ENCODE measurements at places on chromosomes 16 and 17.

GRCh38 chr16:11950388-11950787 lies 8.5 kb upstream of the NPIPB2 start:
- no peak for DNase-seq

DNA sequence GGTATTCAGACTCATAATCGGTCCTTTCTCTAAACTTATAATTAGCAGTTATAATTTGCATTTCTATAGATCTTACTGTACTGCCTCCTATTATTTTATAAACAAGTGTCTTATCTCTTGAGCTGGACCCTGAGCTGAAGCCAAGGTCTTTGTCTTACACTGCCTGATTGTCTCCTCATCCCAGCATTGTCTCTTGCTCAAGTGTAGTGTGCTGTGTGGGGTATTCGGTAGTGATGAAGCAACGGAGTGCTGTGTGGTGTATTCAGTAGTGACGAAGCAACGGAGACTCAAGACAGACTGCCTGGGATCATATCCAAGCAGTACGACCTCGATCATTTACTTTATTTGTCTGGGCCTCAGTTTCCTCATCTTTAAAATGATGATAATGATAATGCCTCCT lies 69.3 kb downstream of the COX10 start:
- no peak for DNase-seq

DNA sequence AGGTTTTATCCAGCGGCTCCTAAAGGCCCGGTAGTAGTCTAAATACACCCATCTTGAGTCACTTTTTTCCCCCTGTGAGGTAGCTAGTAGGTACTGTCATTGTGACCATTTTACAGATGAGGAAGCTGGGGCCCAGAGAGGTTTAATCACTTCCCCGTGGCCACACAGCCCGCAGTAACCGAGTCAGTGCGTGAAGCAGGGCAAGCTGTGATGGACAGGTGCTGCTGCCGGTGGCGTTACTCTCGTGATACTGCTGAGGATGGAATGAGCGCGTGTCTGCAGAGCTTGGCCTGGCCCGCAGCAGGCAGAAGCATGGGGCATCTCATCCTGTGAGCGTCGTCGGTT lies 226.3 kb upstream of the CIBAR2 start:
- no peak for DNase-seq

GRCh38 chr17:46931596-46931995 lies 8.6 kb downstream of the GOSR2 start:
- DNase-seq: no peak

GRCh38 chr16:2163211-2163881 lies 7.8 kb downstream of the TRAF7 start:
- DNase-seq: no peak

DNA sequence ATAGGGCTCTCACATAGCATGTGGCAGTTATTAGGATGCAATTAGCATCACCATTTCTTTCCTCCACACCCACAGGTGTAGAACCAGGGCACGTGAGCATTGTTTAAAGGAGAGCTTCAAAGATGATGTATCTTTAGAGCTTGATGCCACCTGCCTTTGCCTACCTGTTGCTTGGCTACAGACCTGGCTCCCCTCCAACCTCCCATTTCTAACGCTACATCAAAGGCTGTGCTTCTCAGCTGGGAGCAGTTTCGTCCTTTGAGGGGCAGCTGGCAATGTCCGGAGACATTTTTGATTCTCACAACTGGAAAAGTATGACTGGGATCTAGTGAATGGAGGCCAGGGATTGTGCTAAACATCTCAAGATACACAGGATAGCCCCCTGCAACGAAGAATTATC lies 78.5 kb upstream of the CLEC3A start:
- no peak for DNase-seq

GRCh38 chr17:38897671-38898290 lies 27.6 kb upstream of the LASP1NB start:
- DNase-seq: no peak

- DNase-seq: no peak
Measured at GRCh38 chr17:72782985-72783701, 309.3 kb downstream of the SLC39A11 start.

DNA sequence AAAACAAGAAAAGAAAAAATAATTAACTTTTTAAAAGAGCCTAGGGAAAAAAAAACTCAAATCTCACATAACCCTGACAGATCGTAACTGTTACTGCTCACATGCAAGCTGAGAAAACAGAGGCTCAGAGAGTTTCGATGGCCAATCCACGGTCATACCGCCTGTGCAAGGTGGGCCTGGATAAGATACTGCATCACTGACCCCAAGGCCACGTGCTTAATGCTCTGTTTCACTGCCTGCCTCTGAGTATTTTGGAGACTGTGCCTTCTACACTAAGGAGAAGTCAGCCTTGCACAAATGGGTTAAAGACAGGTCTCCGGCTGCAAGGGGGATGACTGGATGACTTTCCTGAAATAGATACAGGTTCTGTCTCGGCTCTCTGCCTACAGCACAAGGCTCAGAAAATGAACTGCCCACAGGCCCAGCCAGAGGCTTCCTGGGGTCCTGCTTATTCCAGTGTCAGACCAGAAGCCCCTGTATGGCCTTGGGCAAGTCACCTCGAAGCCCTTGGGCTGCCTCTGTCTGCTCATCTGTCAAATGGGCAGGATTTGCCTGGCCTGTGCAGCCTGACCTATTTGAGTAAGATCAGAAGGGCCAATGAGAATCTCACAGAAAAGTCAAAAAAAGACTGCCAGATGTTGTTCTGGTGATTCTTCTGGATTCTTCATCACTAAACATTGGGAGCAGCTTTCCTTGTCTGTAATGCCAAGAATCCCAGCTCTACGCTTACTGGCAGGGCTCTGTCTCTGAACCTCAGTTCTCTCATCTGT lies 25.8 kb downstream of the CNGB1 start:
- no peak for DNase-seq

DNA sequence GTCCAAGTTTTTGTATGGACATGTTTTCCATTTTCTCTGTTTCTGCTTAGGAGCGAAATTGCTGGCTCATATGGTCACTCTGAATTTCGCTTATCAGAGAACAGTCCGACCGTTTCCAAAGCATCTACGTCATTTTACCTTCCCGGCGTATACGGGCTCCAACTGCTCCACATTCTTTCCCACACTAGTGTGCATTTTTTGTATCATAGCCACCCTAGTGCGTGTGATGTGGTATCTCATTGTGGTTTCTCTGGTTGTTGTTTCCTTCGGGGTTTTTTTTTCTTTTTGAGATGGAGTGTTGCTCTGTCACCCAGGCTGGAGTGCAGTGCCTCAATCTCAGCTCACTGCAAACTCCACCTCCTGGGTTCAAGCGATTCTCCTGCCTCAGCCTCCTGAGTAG lies 31.0 kb upstream of the BHLHA9 start:
- DNase-seq: no peak

DNA sequence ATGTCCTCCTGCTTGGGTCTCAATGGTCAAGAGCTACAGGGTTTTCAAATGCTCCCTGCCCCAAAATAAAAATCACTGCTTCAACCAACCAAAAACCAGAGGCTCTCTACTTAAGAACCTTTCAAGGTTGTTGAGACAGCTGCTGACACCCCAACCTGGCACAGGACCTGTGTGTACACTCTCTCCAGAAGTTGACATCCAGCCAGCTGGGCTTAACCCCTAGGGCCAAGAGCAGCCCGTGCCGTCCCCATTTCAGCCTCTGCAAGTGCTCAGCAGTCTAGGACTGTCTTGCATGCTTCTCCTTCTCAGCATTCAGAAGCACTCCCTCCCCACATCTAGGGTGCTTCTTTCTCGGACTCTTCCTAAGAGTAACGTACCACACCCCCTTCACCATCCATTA lies 59.0 kb upstream of the TRAP1 start:
- DNase-seq: no peak

DNA sequence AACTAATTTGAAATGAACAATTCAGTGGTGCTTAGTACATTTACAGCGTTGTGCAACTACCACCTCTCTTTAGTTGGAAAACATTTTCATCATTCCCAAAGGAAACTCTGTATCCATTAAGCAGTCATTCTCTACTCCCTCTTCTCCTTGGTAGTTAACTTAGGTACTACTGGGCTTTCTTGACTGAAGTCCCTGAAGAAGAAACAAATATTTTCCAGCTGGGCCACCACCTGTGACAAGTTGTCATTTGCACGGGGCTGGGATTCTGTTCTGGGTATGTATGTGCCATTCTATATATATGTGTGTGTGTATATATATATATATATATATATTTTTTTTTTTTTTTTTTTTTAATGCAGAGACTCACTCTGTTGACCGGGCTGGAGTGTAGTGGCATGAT lies 15.4 kb upstream of the RMI2 start:
- no peak for DNase-seq

- DNase-seq: no peak
Measured at GRCh38 chr16:30947859-30948666, 805 bp upstream of the ORAI3 start.

DNA sequence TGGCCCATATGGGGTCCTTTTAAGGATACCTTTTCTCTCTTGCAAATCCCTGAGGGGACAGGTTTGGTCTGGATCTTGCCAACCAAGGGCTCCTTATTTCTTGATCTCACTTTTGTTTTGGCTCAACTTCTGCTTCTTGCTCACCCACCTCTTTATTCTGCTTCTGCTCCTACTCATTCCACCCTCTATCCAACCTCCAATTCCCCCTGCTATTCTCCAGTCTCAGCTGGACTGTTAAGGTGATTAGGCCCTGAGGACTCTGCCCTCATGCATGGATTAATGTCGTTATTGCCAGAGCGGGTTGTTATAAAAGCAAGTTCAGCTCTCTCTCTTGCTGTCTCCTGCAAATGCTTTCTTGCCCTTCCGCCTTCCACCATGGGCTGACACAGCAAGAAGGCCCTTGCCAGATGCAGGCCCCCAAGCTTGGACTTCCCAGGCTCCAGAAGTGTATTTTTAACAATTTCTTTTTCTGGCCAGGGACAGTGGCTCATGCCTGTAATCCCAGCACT lies 29.8 kb downstream of the LAT start:
- DNase-seq: no peak

- no peak for DNase-seq
Measured at GRCh38 chr17:67707442-67707841, 10.3 kb upstream of the NOL11 start.

GRCh38 chr17:37759014-37759637 lies 14.3 kb upstream of the HNF1B start:
- no peak for DNase-seq

- DNase-seq: no peak
Measured at GRCh38 chr17:22503322-22503899, 811.1 kb downstream of the KCNJ18 start.

GRCh38 chr16:3625911-3626732 lies 14.7 kb upstream of the SLX4 start:
- DNase-seq: no peak

DNA sequence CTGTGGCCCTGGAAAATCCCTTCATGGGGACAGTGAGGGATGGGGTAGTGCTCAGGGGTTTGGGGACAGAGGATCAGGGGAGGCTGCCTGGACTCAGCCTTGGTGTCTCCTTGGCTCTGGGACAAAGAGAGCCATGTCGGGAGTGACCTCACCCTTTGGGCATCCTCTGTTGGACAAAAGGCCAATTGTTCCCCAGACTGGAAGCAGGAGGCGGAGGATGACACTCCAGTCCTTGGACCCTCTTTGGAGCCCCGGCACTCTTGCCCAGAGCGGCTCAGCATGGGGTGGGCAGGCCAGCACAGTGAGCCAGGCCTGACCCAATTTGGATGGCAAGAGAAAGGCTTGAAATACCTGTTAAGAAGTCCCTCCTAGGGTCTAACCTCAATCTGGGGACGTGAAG lies 39.4 kb upstream of the PHB1 start:
- no peak for DNase-seq

DNA sequence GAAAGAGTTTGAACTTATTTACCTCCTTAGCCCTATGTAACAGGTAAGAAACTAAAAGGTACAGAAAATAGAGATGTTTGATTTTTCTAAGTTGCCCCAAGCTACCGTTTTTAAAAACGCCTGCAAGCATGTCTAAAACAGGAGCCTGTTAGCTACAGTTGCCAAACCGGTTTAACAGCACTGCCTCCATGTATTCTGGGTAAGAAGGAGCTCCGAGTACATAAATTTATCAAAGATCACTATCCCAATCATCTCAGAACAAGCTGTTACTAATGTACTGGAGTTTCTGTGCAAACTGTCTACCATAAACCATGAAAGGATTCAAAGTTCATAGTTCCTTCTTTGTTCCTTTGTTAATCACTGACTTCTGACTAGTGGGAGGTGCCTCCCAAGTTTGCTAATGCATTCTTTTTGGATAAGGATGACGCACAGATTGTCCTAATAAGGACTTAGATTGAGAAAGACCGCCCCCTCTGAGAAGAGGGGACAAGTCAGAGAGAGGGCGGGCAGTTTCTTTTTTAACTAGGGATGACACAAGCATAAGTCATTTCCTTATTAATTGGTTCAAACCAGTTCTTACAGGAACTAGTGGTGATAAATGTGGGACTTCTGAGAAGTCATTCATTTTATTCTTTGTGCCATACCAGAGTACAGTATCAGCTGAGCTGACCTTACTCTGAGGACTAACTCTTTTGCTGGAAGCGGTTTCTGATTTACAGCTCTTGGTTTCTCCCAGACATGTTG lies 55.3 kb downstream of the TUBD1 start:
- DNase-seq: no peak

GRCh38 chr16:3029491-3030221 lies 5.8 kb downstream of the THOC6 start:
- no peak for DNase-seq

DNA sequence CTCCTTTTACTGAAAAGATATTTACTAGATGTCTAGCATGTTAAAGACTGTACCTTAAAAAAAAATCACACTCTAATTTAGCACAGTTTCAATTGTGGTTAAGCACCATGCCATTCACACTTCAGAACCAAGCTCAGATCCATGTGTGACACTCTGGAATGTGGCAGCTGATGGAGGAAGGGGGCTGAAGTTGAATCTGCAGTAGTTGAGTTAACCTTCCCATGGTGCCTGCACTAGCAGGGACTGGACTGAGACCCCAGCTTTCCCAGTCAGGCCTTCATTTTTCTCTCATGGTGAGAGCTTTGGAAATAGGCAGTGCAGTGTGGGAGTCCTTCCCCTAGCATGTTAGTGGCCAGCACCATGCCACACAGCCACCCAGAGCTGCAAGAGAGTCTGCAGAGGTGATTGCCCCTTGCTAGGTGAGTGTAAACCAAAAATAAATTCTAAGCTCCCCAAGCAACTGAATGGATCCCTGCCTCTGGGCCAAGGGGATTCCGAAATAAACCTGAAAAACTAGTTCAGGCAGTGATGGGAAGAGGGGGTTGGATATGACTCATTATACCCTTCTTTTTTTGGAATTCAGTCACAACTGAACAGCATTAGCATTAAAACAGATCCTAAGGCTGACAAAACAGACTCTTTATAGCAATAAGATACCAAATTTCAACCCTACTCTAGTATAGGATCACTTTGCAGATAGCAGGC lies 208.5 kb downstream of the WWOX start:
- no peak for DNase-seq

DNA sequence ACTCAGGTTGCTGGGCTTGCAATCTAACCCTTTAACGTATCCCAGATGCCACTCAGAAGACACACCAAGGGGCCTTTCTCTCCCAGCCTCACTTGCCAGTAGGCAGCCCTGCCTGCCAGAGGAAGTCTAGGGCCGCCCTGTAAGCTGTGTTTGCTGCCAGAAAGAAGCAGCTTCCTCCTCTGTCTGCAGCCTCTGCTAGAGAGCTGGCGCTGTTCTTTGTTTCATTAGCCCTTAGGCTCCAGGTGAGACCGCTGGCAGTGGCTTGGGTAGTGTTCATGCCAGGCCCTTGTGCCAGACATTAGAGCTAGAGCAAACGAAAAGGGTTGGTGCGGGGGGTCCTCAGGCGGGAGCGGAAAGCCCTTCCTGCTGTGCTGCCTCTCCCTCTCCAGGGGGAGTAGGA lies 8.9 kb downstream of the CTRL start:
- DNase-seq: no peak

- DNase-seq: no peak
Measured at GRCh38 chr17:53100126-53100525, 722.6 kb upstream of the KIF2B start.

- no peak for DNase-seq
Measured at GRCh38 chr16:72241930-72242329, 70.0 kb upstream of the PMFBP1 start.
